ENCODE measurements at places on chromosomes 16 and 17. TPM values are rescaled to one million over a fixed set of nuclear protein-coding genes. Genes with fewer than 3 reads are reported as not detected.

The GRIN2C gene
- polyA plus RNA-seq = 0.27 TPM

The B9D1 gene
- polyA plus RNA-seq = 47.9 TPM

The CCDC200 gene
- polyA plus RNA-seq = 6.2 TPM

The P2RX1 gene
- polyA plus RNA-seq = 0.67 TPM

The TMIGD1 gene
- polyA plus RNA-seq = not detected

The MSI2 gene
- polyA plus RNA-seq = 91.9 TPM

The TOM1L1 gene
- polyA plus RNA-seq = 96.8 TPM

The ZBTB4 gene
- 46.1 TPM for polyA plus RNA-seq
